ENCODE measurements at places on chromosomes 3 and 15.
A peak's percentile ranks its signal among the peaks of the same experiment; 100 is the strongest.

- DNase-seq, result no peak
- no peak overlapping the region for H3K27ac ChIP-seq
- H3K36me3 ChIP-seq, result peaks cover 2% of the 10 kb centered on the region
- no peaks in the 10 kb centered on the region for H3K4me1 ChIP-seq
Observed at GRCh38 chr3:23421811-23422516, 218.8 kb downstream of the UBE2E2 start.

GRCh38 chr15:44738340-44738984 lies 2.1 kb downstream of the TRIM69 start:
- DNase-seq, result no peak
- H3K36me3 ChIP-seq, result peaks cover 4% of the 10 kb centered on the region
- peaks cover 39% of the 10 kb centered on the region for H3K4me1 ChIP-seq
- peak overlapping the region; percentile 57 for H3K27ac ChIP-seq
- H3K4me3 ChIP-seq, result peak overlapping the region; percentile 61

DNA sequence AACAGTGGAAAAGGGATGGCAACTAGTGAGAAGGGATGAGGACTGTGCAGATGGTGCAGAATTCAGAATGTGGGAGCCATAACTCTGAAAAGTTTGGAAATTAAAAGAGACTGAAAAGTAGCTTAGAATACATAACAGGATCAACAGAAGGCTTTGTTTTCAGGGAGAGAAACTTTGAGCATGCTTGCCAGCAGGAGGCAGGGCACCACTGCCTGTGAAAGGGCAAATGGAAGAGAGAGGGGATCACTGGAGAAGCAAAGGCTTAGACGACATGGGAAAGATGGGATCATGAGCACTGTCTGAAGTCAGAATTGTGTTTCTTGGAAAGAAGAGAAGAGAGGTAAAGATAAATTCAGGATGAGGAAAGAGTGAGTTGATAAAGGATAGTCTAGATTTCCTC lies 99.6 kb downstream of the ABI3BP start:
- H3K27me3 ChIP-seq, result peaks cover 22% of the 10 kb centered on the region
- no peak overlapping the region for H3K4me3 ChIP-seq
- H3K4me1 ChIP-seq, result peaks cover 3% of the 10 kb centered on the region
- H3K36me3 ChIP-seq, result no peaks in the 10 kb centered on the region
- no peak for DNase-seq
- no peak overlapping the region for H3K27ac ChIP-seq

DNA sequence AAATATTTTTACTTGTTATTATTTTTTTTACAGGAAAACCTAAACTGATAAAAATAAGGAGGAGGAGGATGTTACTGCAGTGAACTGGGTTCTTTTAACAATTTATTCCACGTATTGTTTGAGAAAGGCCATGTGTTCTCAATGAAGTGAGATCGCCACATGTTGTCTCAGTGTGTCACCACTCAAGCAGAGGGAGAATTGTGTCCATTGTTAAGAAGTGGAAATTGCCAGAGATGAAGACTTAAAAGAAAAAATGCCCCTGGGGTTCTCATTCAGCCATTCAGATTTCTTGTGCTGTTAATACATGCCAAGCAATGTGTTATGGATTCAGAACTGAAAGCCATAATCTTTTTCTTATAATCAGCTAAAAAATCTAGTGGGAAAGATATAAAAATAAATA lies 297.1 kb downstream of the NSUN3 start:
- no peak overlapping the region for H3K4me3 ChIP-seq
- no peaks in the 10 kb centered on the region for H3K36me3 ChIP-seq
- H3K27me3 ChIP-seq, result no peaks in the 10 kb centered on the region

DNA sequence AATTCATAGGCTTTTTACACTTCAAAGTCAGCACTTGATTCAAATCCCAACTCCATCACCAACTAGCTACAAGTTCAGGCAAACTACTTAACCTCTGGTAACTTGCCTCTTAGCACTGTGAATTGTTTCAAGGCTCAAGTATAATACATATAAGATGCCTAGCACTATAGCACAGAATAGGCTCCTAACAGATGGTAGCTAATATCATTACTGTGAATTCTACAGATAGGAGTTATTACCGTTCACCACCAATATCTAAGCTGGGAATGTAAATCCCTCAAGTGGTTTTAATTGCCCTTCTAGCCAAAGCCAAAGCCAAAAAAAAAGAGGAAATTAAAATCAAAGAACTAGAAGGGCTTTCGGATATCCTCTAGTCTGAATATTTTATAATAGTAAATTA lies 15.4 kb downstream of the DLG1 start:
- no peak overlapping the region for H3K27ac ChIP-seq
- no peaks in the 10 kb centered on the region for H3K27me3 ChIP-seq
- H3K36me3 ChIP-seq, result peaks cover 34% of the 10 kb centered on the region
- H3K4me3 ChIP-seq, result no peak overlapping the region
- DNase-seq, result no peak

DNA sequence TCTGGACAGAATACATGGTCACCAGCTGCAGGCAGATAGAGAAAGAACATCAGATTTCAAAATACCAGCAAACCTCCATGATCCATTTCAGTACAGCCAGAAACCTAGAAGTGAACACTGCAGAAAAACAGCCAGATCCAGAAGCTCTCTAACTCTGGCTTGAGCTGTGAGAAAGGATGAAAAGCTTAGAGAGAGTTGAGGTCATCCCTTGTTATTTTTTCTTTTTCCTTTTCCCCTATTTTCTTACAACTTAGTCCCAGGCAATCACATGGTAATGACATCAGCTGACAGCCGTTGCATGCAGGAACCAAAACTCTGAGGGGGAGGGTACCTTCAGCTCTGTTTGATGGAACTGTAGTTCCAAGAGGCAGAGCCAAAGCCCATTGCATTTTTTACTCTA lies 113.2 kb downstream of the TCF12 start:
- H3K4me3 ChIP-seq, result no peak overlapping the region
- H3K36me3 ChIP-seq, result peaks cover 1% of the 10 kb centered on the region
- H3K4me1 ChIP-seq, result peaks cover 46% of the 10 kb centered on the region
- no peak for DNase-seq
- no peaks in the 10 kb centered on the region for H3K27me3 ChIP-seq

- H3K27me3 ChIP-seq, result no peaks in the 10 kb centered on the region
- H3K36me3 ChIP-seq, result peaks cover 5% of the 10 kb centered on the region
Observed at GRCh38 chr3:114706591-114707232, 412.9 kb downstream of the TIGIT start.

- peaks cover 14% of the 10 kb centered on the region for H3K4me1 ChIP-seq
- no peak for DNase-seq
- no peaks in the 10 kb centered on the region for H3K36me3 ChIP-seq
- H3K27ac ChIP-seq, result no peak overlapping the region
Observed at GRCh38 chr3:123883111-123883510, 1.0 kb downstream of the MYLK start.

GRCh38 chr3:34035775-34036174 lies 237.3 kb downstream of the PDCD6IP start:
- no peak overlapping the region for H3K4me3 ChIP-seq
- no peaks in the 10 kb centered on the region for H3K27me3 ChIP-seq
- H3K36me3 ChIP-seq, result no peaks in the 10 kb centered on the region
- H3K4me1 ChIP-seq, result no peaks in the 10 kb centered on the region
- no peak for DNase-seq

GRCh38 chr3:182006431-182006830 lies 294.7 kb downstream of the SOX2 start:
- H3K27ac ChIP-seq, result no peak overlapping the region
- no peak overlapping the region for H3K4me3 ChIP-seq
- no peak for DNase-seq
- no peaks in the 10 kb centered on the region for H3K4me1 ChIP-seq

DNA sequence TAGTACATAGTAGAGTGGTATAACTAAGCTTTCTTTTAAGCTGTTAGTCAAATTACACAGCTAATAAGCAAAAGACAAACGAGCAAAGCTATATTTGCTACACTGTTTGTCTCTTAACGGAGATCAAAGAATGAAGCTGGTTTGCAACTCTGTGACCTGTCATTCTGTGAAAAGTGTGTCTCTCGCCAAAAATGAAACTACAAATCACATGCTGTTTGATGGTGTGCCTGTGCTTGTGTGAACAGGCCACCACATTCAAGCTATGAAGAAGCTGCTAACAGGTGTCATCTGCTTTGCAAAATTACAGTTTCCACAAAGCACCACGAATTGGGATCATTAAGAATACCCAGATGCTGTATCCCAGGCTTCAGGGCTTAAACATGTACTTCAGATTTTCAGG lies 667.8 kb upstream of the NAALADL2 start:
- no peak for DNase-seq
- no peaks in the 10 kb centered on the region for H3K4me1 ChIP-seq
- H3K27me3 ChIP-seq, result no peaks in the 10 kb centered on the region

DNA sequence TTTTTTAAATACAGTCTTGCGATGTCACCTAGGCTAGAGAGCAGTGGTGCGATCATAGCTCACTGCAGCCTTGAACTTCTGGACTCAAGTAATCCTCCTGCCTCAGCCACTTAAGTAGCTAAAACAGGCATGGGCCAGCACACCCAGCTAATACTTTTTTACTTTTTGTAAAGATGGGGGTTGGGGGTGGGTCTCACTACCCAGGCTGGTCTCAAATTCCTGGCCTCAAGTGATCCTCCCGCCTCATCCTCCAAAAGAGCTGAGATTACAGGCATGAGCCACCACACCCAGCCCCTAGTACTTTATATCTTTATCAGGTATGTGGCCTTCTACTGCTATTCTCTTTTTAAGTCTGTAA lies 8.3 kb downstream of the PEAK1 start:
- H3K27ac ChIP-seq, result no peak overlapping the region
- no peaks in the 10 kb centered on the region for H3K36me3 ChIP-seq
- no peaks in the 10 kb centered on the region for H3K27me3 ChIP-seq
- H3K4me3 ChIP-seq, result no peak overlapping the region
- no peak for DNase-seq
- peaks cover 15% of the 10 kb centered on the region for H3K4me1 ChIP-seq

DNA sequence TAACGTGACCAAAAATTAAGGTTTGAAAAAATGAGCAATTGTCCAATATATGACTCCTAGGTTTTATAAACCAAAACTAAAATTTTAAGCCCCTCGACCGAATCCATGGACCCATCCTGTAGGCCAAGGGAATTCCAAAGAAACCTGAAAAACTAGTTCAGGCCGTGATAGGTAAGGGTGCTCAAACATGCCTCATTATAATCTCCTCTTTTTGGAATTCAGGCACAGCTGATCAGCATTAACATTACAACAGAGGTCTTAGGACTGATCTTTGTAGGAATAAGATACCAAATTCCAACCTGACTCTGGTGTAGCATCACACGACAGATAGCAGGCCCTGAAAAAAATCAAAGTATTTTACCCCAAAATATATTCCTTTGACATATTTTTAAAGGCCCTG lies 155.7 kb downstream of the NEK10 start:
- H3K36me3 ChIP-seq, result no peaks in the 10 kb centered on the region
- no peak overlapping the region for H3K4me3 ChIP-seq
- peaks cover 35% of the 10 kb centered on the region for H3K27me3 ChIP-seq
- no peak overlapping the region for H3K27ac ChIP-seq

- H3K4me3 ChIP-seq, result no peak overlapping the region
- peaks cover 31% of the 10 kb centered on the region for H3K36me3 ChIP-seq
- no peak overlapping the region for H3K27ac ChIP-seq
- DNase-seq, result no peak
- H3K27me3 ChIP-seq, result no peaks in the 10 kb centered on the region
Observed at GRCh38 chr15:73560501-73561117, 72.6 kb downstream of the NPTN start.

DNA sequence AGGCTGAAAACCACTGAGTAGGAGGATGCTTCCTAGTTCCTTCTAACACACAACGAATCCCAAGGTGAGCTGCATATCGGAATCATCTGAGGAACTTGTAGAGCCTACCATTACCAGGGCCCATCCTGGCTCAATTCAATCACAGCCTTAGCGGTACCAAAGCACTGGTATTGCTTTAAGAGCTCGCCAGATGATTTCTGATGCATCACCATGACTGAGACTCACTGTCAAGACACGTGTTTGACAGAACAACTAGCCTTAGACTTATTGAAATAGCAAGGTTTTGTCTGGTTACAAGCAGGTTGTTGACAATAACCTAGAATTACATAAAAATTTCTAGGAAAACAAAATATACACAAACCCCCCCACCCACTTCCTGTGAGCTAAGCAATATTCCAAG lies 68.5 kb downstream of the CBLB start:
- no peak for DNase-seq
- peaks cover 14% of the 10 kb centered on the region for H3K36me3 ChIP-seq
- no peak overlapping the region for H3K4me3 ChIP-seq
- peak overlapping the region; percentile 23 for H3K27ac ChIP-seq
- no peaks in the 10 kb centered on the region for H3K27me3 ChIP-seq
- peaks cover 75% of the 10 kb centered on the region for H3K4me1 ChIP-seq

GRCh38 chr3:79306934-79307570 lies 460.7 kb downstream of the ROBO1 start:
- no peak overlapping the region for H3K27ac ChIP-seq
- no peaks in the 10 kb centered on the region for H3K36me3 ChIP-seq
- no peak overlapping the region for H3K4me3 ChIP-seq
- no peaks in the 10 kb centered on the region for H3K27me3 ChIP-seq
- no peak for DNase-seq
- no peaks in the 10 kb centered on the region for H3K4me1 ChIP-seq

DNA sequence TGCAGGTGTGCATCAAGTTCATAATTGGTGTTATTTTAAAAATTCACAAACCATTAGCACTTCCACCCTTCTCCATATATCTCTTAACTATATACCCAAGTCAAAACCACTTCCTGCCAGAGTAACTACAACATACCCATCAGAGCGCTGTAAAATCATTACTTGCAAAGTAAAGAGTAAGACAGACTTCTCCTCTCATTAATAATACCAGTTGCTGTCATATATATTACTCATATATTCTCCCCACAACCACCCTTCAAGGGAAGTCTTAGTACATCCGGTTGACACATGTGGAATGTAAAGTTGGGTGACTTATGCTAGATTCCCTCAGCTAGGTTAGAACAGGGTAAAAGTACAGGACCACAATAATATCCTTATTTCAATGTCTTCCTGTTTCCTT lies 5.6 kb downstream of the TERC start:
- H3K27me3 ChIP-seq, result no peaks in the 10 kb centered on the region
- peaks cover 14% of the 10 kb centered on the region for H3K4me1 ChIP-seq
- no peak overlapping the region for H3K27ac ChIP-seq
- peaks cover 2% of the 10 kb centered on the region for H3K36me3 ChIP-seq
- no peak for DNase-seq

DNA sequence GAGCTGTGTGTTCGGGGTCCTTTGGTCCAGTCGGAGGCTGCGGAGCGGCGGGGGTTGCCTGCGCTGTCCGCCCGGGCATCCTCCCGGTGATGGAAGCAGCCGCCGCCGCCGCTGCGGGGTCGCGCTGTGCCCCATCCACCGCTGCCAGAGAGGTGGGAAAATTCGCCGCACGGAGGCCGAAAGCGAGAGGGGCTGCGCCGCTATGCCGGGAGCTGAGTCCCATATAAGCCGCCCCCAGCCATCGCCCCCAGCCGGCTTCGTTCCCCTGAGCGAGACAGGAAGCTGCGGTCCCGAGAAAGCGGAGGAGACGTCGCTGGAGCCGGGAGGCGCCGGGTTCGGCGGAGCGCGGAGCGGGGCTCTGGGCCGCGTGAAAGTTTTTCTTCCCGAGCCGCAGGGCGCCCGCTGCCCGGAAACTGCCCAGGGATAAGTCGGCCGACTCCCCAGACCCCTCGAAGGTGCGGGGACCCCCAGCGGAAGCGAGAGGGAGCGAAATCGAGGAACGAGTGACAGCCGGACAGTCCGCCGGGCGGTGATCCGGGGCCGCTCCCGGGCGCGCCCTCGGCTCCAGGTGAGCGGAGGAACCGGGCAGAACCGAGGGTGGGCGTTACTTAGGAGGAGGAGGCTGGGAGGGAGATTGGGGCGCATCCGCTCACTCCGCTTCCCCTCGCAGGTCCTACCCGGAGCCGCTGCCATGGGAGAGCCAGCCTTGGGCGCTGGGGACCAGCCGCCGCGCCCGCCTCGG lies 574 bp downstream of the CHST2 start:
- peaks cover 14% of the 10 kb centered on the region for H3K27me3 ChIP-seq
- peaks cover 7% of the 10 kb centered on the region for H3K36me3 ChIP-seq
- H3K4me3 ChIP-seq, result peak overlapping the region; percentile 89

- peaks cover 15% of the 10 kb centered on the region for H3K4me1 ChIP-seq
- DNase-seq, result no peak
- H3K36me3 ChIP-seq, result no peaks in the 10 kb centered on the region
- H3K4me3 ChIP-seq, result no peak overlapping the region
- H3K27me3 ChIP-seq, result no peaks in the 10 kb centered on the region
Observed at GRCh38 chr3:67018105-67018788, 20.1 kb downstream of the KBTBD8 start.
